ENCODE measurements at places on chromosomes 6 and 20.

DNA sequence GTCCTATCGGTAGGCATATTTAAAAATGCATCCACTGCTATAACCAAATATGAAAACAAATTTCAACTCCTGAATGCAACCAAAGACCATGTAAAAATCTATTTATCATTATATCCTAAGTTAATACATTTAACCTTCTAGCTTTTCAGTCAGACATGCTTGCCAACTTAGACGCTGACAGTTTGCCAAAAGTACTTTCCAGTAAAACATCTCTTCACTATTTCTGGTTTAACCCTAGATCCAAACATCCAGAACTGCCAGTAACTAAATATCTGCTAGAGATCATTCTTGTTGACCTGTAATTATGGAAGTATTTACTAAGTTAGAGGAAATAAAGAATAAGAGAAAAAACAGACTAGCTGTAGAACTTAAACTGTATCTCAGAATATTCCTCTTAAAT lies 210.2 kb upstream of the THEMIS start:
- DNase-seq = no peak

GRCh38 chr6:90365002-90365401 lies 68.4 kb upstream of the BACH2 start:
- DNase-seq = no peak

- DNase-seq = peak; percentile 73
Measured at GRCh38 chr6:16762550-16763477, 1.6 kb upstream of the ATXN1 start.

DNA sequence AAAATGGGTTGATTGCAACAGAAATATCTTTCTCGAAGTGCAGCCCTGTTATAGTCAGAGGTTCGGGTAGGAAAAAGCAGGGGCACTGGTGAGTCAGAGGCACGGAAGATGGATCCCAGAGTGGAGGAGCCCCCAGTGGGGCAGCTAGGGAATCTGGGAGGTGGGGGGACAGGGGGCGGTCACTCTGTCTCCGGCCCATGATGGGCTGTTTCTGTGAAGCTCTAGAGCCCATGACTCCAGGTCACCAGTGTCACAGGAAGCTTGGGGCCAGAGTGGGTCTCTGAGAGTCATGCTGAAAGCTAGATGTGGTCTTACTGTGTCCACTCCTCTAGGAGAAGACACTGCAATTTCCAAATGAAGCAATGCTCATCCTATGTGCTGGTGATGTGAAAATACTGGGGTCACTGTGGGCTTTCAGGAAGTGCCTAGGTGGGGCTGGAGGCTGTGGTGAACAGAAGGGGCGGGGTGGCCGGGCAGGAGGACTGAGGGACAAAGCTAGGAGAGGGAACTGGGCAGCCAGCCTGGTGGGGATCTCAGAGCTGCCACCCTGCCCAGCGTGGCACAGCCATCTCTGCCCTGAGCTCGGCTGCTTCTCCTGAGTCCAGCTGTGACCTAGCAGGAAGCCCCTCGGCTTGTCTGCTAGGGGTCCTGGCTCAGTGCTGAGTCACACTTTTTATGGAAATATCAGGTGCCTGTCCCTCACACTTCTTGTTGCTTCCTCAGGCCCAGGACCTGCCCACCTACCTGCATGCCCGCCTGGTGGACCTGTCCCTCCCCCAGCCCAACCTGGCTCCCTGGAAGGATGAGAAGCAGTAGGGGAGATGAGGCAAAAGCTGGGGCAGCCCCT lies 54.2 kb downstream of the IRF4 start:
- DNase-seq = no peak

GRCh38 chr20:52490711-52491430 lies 299.3 kb upstream of the ZFP64 start:
- DNase-seq = no peak

GRCh38 chr6:133959667-133960368 lies 6.8 kb downstream of the TBPL1 start:
- DNase-seq = no peak

DNA sequence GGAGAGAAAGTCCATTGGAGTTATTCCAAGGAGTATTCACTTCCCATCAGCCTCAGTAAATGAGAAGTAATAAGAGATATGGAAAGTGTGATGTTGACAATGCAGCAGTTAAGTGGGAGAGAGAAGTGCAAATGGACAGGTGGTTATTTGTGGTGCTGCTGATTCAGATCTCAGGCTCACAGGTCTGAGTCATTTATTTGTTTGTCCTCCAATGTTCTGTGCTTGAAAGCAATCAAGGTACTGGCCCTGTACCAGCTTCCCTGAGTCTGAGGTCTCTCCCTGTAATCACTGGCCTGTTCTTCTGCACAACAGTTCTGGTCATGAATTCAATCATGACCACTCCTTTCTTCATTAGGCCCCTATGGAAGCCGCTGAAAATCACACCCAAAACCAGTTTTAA lies 827.7 kb downstream of the MAFB start:
- DNase-seq = no peak

GRCh38 chr6:16311763-16312162 lies 73.4 kb downstream of the GMPR start:
- no peak for DNase-seq

GRCh38 chr6:139990026-139990686 lies 615.7 kb upstream of the CITED2 start:
- DNase-seq = no peak

DNA sequence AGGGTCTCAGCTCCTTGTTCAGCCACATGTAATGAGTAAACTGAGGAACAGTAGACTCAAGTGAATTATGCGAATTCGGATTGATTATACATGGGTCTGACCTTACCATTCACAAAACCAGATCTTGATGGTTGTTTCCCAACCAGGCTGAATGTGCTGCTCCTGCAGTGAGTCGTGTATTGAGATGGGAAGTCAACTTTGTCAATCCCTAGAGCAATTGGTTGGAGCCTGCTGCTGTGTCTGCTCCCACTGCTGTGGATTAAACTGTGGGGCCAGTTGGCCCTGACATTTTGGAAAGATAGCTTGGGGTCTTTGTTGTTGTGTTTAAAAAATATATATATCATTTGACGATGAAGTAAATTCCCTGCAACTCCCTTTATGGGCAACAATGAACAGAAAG lies 23.9 kb downstream of the FAM50B start:
- no peak for DNase-seq

DNA sequence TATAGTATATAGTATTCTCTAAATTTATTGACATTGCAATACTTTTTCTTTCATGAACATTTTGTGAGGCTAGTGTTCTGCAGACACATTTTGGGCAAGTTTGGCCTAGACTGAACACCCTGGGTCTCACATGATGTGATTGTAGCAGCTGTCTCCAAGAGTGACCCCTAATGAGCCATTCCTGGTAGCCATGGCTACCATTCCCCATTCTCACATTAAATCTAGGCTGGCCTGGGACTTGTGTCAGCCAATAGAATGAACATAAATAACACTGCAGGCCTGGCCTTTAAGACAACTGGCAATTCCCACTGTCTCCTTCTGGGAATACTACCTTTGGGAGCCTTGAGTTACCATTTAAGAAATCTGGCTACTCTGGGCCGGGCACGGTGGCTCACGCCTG lies 38.0 kb upstream of the TASP1 start:
- DNase-seq = no peak

- DNase-seq = no peak
Measured at GRCh38 chr20:20839771-20840170, 127.3 kb upstream of the RALGAPA2 start.

DNA sequence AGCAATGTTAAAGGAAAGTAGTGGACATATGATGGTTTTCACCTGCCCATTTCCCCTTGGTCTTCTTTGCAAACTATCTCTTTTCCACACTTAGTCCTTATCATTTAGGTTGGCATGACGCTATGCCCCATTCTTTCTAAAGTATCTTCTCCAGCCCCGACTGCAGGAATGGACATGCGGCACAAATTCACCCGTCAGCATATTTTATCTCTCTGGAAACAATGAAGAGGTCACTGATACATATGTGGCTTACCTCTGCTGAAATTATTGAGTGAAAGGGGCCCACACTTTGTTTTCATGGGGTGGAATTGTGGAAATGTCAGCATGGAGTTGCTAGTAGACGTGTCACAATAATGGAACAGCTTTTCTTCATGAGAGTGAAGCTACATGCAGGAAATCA lies 45.8 kb upstream of the MEI4 start:
- DNase-seq = no peak

DNA sequence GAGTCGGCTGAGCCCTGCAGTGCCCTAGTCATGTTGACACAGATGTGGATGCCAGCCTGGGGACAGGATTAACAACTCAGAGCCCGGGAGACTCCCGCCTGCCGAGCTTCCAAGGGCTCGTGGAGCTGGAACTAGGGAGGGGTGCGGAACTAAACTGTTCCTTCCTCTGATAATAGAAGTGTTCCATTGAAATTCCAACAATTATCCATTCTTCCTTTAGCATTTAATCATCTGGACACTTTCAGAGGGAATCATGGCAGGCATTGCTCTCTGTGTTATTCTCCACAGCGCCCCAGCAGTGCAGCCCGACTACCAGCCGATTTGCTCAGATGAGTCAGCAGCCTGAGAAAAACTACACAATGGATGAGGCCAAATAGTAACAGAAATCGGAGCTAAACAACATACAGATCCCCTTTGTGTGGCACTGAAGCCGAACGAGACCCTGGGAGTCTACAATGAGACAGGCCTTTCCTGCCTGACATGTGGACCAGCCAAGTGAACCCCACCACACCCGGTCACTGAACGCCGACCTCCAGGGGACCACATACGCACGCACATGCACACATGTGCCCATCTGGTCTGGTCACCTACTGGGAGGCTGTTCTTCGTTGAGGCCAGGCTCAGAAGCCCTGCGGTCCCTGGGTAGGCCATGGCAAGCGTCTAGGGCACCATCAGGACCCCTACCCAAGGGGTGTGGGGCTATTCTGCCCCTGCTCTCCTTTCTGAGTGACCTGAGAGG lies 238.4 kb upstream of the AFDN start:
- no peak for DNase-seq

GRCh38 chr6:106149472-106150069 lies 63.4 kb downstream of the PRDM1 start:
- no peak for DNase-seq

DNA sequence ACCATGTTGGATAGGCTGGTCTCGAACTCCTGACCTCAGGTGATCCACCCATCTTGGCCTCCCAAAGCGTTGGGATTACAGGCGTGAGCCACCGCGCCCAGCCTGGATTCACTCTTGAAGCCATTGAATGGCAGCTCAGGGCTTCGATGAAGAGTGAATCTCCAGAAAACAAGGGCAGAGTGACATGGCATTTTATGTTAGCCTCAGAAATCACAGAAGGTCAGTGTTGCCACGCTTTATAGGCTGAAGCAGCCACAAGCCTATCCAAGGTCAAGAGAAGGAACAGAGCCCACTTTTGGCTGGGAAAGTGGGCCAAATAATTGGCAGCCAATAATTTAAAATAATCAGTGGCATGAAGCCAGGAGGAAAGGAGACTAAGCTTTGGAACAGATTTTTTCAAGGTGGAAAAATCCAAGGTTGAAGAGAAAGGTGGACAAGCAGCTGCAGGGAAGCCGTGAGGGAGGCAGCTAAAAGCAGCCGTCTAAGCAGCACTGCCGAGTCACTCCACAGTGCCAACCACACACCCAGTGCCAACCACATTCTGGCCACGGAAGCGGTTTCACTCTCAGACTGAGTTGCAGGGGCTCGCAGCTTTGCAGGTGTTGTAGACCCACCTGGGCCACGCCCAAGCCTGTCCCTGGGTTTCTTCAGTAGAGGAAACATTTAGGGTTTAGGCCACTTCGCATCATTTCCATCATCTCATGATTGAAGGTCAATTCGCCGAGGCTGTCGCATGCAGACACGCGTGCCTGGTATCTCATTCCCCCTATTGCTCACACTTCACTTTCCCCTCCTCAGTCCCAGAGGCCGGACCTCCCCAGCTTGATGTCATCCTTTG lies 17.4 kb upstream of the AVP start:
- DNase-seq = peak; percentile 28

- DNase-seq = no peak
Measured at GRCh38 chr6:109660526-109661320, 30.3 kb downstream of the AK9 start.

- DNase-seq = no peak
Measured at GRCh38 chr20:23130622-23131140, 44.6 kb upstream of the CD93 start.

DNA sequence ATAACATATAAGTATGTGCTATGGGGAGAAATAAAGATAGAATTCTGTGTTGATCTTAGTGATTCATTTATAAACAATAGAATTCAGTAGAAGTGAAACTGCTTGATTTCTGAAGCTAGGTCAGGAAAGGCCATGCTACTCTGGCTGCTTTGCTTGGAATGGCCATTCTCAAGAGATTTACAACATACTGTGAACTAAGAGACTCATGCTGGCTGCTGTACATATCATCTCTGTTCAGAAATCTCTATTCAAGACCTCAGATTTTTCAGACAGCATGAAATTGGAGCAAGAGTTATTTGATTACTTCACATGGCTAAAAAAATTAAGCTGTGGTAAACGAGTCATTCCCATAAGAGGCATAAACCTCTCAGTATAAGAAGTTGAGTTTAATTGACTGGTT lies 662.6 kb downstream of the BCKDHB start:
- DNase-seq = no peak

DNA sequence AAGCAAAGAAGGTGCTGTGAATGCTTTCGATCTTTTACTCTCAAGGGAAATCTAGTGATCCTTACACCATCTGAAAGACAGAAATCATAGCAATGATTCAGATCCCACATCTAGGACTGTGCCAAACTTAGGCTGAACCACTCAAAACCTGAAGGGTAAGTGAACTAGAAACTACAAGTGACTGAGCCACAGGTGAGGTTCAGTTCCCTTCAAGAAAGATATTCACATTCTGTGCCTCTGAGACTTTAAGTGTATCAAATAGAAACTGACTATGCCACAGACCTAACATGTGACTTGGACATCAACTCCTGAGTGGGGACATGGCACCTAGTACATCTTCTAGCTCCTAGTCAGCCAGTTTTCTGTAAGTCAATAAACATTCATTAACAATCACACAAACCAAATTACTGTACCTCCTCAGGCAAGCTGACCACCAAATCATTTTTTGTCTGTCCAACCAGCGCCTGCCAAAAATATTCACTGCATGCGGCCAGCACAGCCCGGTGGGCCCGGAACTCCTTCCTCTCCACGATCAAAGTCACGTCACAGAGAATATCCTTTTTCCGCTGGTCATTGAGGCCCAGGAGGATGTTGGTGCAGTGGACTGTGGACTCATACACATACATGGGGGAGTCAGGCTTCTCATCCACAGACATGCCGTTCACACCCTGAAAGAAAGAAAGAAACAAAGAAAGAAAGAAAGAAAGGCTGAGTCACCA lies 114.1 kb downstream of the GJA10 start:
- no peak for DNase-seq

DNA sequence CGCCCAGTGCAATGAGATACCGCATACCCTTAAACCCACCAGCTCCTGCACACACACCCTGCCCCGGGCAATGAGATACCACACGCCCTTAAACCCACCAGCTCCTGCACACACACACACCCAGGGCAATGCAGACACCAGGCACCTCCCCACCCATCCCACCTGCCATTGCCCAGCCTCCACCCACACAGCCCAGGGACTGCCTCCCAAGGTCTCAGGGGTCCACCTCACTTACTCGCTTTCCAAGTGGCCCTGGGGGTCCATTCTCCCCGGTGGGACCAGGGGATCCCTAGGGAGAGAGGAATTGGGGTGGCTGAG lies 24.0 kb downstream of the COL11A2 start:
- no peak for DNase-seq

Data from T follicular helper cell (primary cell).